ENCODE measurements at places on chromosomes 3 and 15. TPM values are rescaled to one million over a fixed set of nuclear protein-coding genes. Genes with fewer than 3 reads are reported as not detected.

VIPR1 gene
- total RNA-seq, result 0.70 TPM

WHAMM gene
- 6.9 TPM for total RNA-seq

CHL1 gene
- total RNA-seq, result not detected

SERINC4 gene
- 0.12 TPM for total RNA-seq

XIRP1 gene
- total RNA-seq, result 0.07 TPM

TM4SF18 gene
- 44.7 TPM for total RNA-seq

FAM98B gene
- 11.0 TPM for total RNA-seq

GOLGA8O gene
- 0.19 TPM for total RNA-seq

CD86 gene
- not detected for total RNA-seq

GOLGA6L25 gene
- not detected for total RNA-seq

GP5 gene
- not detected for total RNA-seq

ARRDC4 gene
- 0.31 TPM for total RNA-seq

FSD2 gene
- total RNA-seq, result not detected

KCNAB1 gene
- total RNA-seq, result not detected

CFAP92 gene
- total RNA-seq, result 0.05 TPM

CPLX3 gene
- total RNA-seq, result not detected

CACNA2D2 gene
- total RNA-seq, result 0.42 TPM

POLQ gene
- total RNA-seq, result 7.5 TPM

ADAMTSL3 gene
- total RNA-seq, result 0.31 TPM

PIGZ gene
- 1.2 TPM for total RNA-seq

ZIC1 gene
- 0.07 TPM for total RNA-seq

SNAP23 gene
- 21.4 TPM for total RNA-seq

IL5RA gene
- total RNA-seq, result not detected

SMAD6 gene
- total RNA-seq, result 18.4 TPM

TMEM108 gene
- not detected for total RNA-seq

NCKIPSD gene
- 8.5 TPM for total RNA-seq

FAM174B gene
- total RNA-seq, result 7.5 TPM

SYNPR gene
- not detected for total RNA-seq

IL20RB gene
- 1.2 TPM for total RNA-seq

MUC20 gene
- 0.59 TPM for total RNA-seq

CTDSPL2 gene
- 17.7 TPM for total RNA-seq

CPNE9 gene
- total RNA-seq, result 0.08 TPM

FNDC3B gene
- total RNA-seq, result 41.4 TPM

SCG5 gene
- 2.2 TPM for total RNA-seq

ATP10A gene
- total RNA-seq, result 6.8 TPM

ZPLD1 gene
- total RNA-seq, result 0.05 TPM

TRH gene
- total RNA-seq, result not detected

PAK6 gene
- total RNA-seq, result 0.14 TPM

THSD4 gene
- 23.4 TPM for total RNA-seq

GHRL gene
- total RNA-seq, result not detected

CLRN1 gene
- not detected for total RNA-seq

ANKUB1 gene
- not detected for total RNA-seq

TTC21A gene
- total RNA-seq, result 1.7 TPM

GORASP1 gene
- total RNA-seq, result 34.1 TPM

GREM1 gene
- total RNA-seq, result 21.2 TPM

MYZAP gene
- total RNA-seq, result 0.51 TPM

RASSF1 gene
- 19.3 TPM for total RNA-seq

TGM4 gene
- total RNA-seq, result 0.05 TPM

RHO gene
- total RNA-seq, result not detected

C2CD4A gene
- total RNA-seq, result 0.02 TPM

POLR2H gene
- 83.9 TPM for total RNA-seq

NPAP1 gene
- not detected for total RNA-seq

KATNBL1 gene
- total RNA-seq, result 40.6 TPM

PPP2R3A gene
- 3.2 TPM for total RNA-seq

ANKRD63 gene
- 0.20 TPM for total RNA-seq

ZNF770 gene
- 21.3 TPM for total RNA-seq

DNAH12 gene
- 0.12 TPM for total RNA-seq

Data from A549 treated with DMSO at 1 μM for 4 hours (cell line).